ENCODE measurements at places on chromosomes 11 and 22. TPM values are rescaled to one million over a fixed set of nuclear protein-coding genes. Genes with fewer than 3 reads are reported as not detected.

The KRTAP5-9 gene
- total RNA-seq: not detected

The TMEM191C gene
- 0.64 TPM for total RNA-seq

The KRTAP5-2 gene
- not detected for total RNA-seq

The LAMTOR1 gene
- total RNA-seq: 77.3 TPM

The ANO9 gene
- 26.4 TPM for total RNA-seq

The CERK gene
- 64.3 TPM for total RNA-seq

The TBX10 gene
- not detected for total RNA-seq

The SLC17A6 gene
- not detected for total RNA-seq

The FBLN1 gene
- not detected for total RNA-seq

The POU2AF2 gene
- total RNA-seq: not detected

The OR51F1 gene
- total RNA-seq: not detected

The SLC37A4 gene
- 22.7 TPM for total RNA-seq

The HINFP gene
- 26.8 TPM for total RNA-seq

The ALG12 gene
- total RNA-seq: 21.0 TPM

The RIMBP3B gene
- total RNA-seq: 0.35 TPM

The MPZL3 gene
- total RNA-seq: 119 TPM

The DBX1 gene
- total RNA-seq: not detected

The OR10A2 gene
- total RNA-seq: not detected

The ABCG4 gene
- 0.18 TPM for total RNA-seq

The C22orf31 gene
- total RNA-seq: not detected
